OCI-M1 (cell line): ENCODE measurements at places on chromosomes 16 and 17.

- no peak for DNase-seq
Measured at GRCh38 chr16:17984810-17985209, 351.7 kb downstream of the NPIPA8 start.

- DNase-seq, result no peak
Measured at GRCh38 chr16:87445486-87445885, 47.3 kb downstream of the ZCCHC14 start.

DNA sequence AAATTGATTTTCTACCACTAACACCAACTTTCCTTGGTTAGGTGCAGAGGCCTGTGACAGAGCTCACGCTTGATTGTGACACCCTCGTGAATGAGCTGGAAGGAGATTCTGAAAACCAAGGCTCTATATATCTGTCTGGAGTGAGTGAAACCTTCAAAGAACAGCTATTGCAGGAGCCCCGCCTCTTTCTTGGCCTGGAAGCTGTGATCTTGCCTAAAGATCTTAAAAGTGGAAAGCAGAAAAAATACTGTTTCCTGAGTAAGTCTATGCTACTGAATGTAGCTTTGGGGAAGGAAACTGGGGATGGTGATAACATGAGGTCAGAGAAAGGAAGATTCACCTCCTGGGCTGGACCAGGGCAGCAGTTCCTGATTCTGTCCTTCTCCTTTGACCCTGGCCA, 38.3 kb downstream of the REXO5 start:
- no peak for DNase-seq

GRCh38 chr17:37094391-37094790, 145.6 kb downstream of the AATF start:
- DNase-seq, result no peak

- no peak for DNase-seq
Measured at GRCh38 chr17:7750321-7750821, 32.8 kb downstream of the DNAH2 start.

DNA sequence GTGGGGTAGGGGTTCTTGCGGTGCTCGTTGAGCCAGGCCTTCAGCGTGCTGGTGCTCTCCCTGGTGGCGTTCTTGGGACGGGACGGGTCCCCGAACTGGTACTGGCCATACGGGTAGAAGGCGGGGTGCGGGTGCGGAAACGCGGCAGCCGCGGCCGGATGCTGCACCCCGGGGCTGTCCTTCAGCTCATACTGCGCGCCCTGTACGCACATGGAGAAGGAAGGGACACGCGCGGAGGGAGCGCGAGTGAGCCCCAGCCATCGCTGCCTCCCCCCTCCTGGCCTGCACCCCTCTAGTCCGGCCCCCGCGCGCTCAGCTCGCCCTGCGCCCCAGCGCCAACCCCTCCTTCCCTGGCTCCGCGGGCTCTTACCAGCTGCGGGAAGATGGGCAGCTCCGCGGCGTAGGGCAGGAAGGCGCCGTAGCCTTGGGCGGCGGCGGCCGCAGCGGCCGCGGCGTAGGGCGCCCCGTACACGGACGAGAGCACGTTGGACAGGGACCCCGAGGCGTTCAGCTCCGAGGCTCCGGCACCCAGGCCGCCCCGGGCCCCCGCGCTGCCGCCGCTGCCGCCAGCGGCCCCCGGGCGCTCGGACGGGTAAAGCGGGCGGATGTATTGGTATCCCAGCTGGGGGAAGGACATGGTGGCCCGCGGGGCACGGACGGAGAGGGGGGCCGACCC, 1.0 kb downstream of the IRX3 start:
- DNase-seq, result no peak

- DNase-seq, result peak; percentile 80
Measured at GRCh38 chr17:48307814-48308411, 122.1 kb downstream of the SKAP1 start.

GRCh38 chr16:2734844-2735515, 15.0 kb upstream of the PRSS27 start:
- no peak for DNase-seq

- DNase-seq, result peak; percentile 22
Measured at GRCh38 chr17:40547079-40547784, 18.0 kb downstream of the CCR7 start.

DNA sequence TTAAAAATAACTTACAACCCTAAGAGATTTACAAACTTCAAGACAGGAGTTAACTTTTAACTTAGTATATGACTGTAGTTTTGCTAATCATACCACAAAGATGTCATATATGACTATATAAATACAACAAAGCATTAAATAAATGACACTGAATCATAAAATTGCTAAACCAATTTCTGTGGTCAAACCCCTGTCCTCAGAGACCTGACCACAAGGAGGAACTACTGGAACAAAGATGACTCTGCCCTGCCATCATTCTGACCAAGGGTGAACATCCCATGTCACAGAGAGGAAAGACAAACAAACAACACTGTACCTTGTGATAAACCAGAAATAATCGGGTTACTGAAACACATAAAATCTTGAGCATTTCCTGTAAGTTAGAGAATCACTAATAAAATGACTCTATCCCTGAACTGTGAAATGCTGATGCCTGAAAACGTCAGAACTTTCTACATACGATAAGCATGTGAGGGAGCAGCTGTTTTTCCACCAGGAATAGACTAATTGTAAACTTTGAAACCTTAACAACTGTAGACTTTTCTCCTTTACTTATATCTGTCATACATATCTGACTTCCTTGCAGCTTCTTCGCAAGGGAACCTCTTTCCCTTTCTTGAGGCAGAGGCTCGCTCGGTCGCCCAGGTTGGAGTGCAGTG, 47.9 kb downstream of the WDR59 start:
- DNase-seq, result peak; percentile 73

GRCh38 chr16:54199487-54200160, 87.0 kb downstream of the IRX3 start:
- DNase-seq, result no peak

DNA sequence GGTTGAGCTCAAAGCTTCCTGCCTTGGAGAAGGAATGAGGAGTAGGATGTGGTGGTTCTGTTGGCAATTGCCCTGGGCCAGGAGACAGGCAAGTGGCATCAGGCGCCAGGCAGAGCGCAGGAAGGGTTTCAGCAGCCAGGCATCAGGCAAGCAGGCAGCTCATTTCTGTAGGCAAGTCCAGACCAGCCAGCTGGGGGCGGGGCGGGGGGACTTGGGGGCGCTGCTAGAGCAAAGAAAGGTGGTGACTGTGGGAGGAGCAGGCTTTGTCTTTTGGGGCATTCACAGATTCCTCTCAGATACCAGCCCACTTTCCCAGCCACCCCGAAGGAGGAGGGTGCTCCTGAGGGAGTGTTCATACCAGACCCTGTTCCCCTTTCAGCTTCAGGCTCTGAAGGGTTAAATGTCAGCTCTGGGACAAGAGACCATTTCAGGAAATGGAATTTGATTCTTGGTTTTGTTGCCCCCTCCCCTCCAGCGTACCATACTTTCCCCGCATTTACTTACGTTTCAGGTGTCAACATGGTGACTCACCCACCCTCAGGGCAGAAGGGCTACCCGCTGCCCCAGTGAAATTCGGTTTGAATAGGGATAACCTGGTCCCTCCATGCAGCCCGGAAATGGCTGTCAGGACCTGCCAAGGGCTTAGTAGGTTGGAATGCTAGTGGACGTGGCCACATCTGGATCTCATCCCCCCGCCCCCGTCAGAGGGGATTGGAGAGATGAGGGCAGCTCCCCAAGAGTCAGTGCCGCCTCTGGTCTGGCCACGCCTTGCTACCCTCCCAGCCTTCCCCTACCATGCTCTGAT, 13.2 kb downstream of the NGFR start:
- no peak for DNase-seq

- DNase-seq, result no peak
Measured at GRCh38 chr17:65824901-65825300, 263.5 kb upstream of the AXIN2 start.

DNA sequence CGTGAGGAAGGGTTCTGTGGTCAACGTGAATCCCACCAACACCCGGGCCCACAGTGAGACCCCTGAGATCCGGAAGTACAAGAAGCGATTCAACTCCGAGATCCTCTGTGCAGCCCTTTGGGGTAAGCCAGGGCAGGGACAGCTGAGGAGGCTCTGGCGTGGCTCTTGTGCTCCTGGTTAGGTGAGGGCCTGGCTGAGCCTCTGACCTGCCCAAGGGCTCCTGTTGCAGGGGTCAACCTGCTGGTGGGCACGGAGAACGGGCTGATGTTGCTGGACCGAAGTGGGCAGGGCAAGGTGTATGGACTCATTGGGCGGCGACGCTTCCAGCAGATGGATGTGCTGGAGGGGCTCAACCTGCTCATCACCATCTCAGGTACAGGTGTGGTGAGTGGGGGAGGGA, 4.2 kb upstream of the C17orf107 start:
- DNase-seq, result no peak

DNA sequence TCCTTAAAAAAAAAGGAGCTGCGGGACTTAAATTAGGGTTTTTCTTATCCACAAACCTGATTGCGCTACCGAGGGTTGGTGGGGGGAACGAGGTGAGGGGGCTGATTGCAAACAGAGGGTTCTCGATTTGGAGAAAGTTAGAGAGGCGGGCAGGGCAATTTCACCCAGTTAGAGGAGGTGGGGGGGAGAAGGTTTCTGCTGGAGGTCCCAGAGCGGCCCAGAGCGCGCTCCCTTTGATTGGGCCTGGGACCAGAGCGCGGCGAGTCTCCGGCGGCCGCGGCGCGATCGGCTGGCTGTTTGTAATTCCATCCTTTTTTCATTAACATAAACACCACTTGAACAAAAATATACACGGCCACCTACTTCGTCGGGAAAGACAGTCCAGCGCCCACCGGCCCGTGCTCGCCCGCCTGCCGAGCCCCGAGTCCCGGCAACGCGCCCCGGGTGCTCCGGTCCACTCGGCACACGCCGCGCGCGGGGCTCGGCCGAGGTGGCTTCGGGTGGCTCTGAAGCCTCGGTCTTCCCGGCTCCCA, 13.3 kb upstream of the FOXF1 start:
- no peak for DNase-seq

DNA sequence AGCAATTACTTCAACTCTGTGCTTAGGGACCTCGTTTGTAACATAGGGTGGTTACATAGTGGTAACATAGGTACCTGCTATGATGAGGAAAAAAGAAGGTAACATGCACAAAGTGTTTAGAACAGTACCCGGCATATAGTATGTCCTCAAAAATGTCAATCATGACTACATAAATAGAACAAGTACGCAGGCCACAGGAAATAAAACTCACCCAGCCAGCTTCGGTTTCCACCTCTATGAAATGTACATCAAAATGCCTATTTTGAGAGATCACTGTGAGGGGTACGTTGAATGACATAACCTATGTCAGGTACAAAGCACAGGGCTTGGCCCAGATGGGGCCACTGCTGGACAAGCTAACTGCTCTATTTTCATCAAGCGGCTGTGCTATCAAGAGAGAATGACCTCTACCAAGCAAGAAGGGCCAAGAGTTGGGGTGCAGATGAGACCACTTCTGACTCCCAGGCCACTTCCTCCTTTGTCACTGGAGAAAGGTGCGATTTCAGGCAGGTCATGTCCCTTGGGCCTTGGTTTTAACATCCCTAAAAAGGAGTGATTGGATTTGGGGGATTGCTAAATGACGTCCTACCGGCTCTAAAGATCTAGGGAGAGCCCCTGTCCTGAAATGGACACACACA, 45.4 kb downstream of the WSB1 start:
- no peak for DNase-seq

GRCh38 chr16:58485184-58485887, 14.6 kb upstream of the NDRG4 start:
- no peak for DNase-seq

DNA sequence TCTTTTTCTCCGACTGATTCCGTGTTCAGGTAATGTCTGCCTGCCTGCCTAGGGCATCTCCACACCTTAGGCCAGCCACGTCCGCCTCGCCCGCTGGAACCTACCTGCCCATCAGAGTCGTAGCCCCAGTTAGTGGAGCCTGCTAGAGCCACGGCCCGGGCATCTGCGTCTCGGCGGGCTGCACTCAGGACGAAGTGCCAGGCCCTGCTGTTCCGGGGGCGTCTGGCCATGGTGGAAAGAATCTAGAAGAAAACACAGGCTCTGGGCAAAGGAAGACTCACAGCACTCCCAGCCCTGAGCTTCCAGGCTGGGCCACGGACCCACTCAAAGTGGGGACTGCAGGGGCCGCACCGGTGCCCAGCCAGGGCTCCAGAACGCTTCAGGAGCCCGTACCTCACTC, 1.1 kb downstream of the SPSB3 start:
- no peak for DNase-seq

GRCh38 chr16:27316038-27316680, 2.4 kb downstream of the IL4R start:
- no peak for DNase-seq

DNA sequence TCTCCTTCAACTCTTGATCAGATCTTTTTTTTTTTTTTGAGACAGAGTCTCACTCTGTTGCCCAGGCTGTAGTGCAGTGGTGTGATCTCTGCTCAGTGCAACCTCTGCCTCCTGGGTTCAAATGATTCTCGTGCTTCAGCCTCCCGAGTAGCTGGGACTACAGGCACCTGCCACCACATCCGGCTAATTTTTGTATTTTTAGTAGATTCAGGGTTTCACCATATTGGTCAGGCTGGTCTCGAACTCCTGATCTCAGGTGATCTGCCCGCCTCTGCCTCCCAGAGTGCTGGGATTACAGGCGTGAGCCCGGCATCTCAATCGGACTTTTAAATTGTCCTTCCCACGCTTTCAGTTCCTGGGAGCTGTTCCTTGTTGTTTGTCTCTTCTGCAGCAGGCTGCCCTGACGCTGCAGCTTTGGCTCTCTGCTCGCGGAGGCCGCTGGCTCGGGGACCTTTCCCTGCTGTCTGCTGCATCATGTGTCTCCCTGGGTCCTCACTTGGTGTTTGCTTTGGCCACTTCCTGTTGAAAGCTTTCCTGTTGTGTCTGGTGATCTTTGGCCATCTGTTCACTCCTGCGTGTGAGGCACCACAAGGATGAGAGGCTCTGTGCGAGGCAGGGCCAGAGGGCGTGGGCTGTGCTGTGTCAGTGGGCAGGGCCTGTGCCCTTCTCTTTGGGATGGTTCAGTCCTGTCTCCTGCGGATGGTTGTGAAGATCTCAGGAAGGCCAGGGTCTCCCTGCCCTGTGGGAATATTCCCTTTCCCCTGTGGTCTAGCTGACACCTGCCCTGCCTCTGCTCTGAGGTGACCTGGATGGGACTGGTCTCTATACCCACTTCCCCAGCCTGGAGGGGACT, 18.4 kb upstream of the CAPN15 start:
- no peak for DNase-seq

- DNase-seq, result peak; percentile 84
Measured at GRCh38 chr17:54891176-54891821, 9.4 kb upstream of the TOM1L1 start.

GRCh38 chr16:48409839-48410632, 24.8 kb upstream of the SIAH1 start:
- DNase-seq, result peak; percentile 59

GRCh38 chr16:87201052-87201451, 116.1 kb downstream of the C16orf95 start:
- DNase-seq, result no peak

DNA sequence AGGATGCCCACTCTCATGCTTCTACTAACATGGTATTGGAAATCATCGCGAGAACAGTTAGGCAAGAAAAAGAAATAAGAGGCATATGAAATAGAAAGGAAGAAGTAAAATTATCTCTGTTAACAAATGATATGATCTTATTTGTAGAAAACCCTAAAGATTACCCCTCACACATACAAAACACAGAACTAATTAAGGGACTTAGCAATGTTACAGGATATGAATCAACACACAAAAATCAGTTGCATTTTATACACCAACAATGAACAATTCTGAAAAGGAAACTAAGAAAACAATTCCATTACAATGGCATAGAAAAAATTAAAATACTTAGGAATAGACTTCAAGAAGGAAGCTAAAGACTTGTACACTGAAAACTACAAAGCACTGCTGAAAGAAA, 2.7 kb upstream of the CAPNS2 start:
- no peak for DNase-seq
